ENCODE measurements at places on chromosomes 3 and 15.

DNA sequence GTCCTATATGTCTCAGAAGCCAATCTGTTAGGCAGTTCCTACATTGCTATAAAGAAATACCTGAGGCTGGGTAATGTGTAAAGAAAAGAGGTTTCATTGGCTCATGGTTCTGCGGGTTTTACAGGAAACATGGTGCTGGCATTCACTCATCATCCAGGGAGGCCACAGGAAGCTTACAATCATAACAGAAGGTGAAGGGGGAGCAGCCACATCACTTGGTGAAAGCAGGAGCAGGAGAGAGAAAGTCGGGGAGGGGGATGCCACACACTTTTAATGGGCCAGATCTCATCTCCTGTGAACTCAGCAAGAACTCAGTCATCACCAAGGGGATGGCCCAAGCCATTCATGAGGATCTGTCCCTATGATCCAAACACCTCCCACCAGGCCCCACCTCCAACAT lies 9.1 kb downstream of the SLC49A4 start:
- DNase-seq = no peak

DNA sequence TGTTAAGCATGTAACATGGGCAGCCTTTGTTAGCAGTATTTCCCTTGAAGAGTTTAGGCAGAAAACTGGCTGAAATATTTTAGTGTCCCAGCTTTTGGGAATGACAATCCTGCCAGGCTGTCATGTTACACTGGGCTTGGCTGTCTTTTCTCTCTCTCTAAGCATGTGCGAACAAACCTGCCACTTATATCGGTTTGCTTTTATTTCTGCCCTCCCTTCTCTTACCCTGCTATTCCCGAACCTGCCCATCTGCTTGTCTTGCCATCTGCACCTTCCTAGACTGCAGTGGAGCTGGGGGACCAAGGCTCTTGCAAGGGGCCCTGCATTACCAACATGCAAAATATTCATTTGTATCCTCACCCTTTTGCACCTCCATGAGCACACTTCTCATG lies 339.6 kb downstream of the EPHB1 start:
- DNase-seq = no peak

DNA sequence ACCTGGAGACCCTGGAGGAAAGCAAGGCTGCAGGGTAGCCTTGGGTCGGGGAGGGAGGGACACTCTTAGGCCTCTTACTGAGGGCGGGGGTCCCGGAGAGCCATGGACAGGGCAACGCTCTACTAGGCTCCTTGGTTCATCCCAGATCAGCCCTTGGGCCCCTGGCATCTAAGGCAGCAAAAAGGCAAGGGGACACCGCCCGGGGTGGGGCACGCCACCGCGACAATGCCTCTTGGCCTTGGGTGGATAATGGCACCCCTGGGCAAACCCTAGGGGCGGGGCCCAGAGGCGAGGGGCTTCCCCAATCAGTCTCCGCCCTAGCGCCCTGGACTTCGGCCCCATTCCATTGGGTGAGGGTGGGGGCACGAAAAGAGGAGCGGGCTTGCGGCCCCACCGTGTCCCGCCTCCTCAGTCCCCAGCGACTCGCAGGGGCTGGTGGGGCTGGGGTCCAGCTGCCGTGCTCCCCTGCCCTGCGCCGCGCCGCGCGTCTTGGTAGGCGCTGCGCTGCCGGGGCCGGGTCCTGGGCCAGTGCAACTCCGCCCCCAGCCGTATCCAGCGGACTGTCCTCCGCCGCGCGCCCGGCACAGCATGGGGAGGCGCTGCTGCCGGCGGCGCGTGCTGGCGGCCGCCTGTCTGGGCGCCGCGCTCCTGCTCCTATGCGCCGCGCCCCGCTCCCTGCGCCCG lies at the start of gene CHST13:
Gene CHST13, plus strand, starts transcription at position 411 of the 684 bp plus-strand sequence. Its CDS starts 178 bp downstream, at position 589.
- DNase-seq = no peak

- DNase-seq = no peak
Measured at GRCh38 chr3:11624704-11625375, 18.9 kb downstream of the VGLL4 start.

DNA sequence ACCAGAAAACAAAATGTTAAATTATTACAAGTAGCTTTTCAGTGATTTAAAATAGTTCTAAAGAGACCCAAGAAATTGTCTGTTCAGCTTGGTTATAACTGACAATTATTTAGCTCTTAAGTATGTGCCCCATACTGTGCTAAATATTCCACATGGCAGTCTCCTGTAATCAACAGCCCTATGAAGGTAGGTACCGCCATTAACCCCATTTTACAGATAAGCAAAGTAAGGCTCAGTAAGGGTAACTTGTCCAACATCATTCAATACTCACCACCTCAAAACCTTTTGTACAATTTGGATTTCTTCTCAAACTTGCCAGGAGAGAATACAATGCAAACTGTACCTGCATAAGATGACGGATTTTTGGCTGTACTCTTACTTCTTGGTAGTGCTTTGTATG lies 33.9 kb downstream of the ADPGK start:
- no peak for DNase-seq

DNA sequence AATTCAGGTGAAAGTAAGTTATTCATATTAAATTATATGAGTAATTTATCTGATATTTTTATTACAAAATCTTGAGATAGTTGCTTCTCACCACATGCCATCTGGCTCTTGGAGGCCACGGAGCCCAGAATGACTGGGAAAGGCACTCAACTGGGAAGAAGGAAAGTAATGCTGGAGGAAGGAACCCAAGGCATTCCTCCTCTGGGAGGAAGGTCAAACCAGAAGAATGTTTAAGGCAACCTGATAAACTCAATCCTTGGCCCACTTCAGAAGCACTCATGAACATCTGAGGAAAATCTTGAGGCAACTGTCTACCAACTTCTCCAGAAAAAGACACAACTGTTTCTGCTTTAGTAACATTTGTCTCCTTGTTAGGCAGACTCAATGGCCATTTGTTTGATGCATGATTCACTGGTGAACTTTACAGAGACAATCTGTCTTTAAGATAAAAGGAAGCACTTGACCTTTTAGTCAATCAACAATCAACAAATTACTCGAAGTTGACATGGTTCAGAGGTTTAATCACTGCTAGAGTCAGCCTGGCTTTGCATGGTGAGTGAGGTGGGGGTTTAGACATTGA lies 261.4 kb upstream of the MME start:
- no peak for DNase-seq

DNA sequence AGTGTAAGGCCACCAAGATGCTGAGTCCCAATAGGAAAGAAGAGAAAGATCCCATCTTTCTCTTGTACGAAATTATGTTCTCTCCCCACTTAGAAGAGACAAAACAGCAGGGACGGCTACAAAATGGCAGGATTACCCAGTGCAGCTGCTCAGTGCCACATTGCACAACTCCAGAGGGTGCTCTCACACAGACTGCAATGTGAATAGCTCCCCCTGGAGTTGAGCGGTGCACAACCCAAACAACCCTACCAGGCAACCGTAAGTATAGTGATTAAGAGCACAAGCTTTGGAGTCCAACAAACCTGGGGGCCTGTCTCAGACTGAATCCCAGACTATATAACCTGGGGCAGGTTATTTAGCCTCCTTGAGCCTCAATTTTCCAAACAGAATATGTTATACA lies 3.1 kb upstream of the BHLHE40 start:
- peak; percentile 76 for DNase-seq

DNA sequence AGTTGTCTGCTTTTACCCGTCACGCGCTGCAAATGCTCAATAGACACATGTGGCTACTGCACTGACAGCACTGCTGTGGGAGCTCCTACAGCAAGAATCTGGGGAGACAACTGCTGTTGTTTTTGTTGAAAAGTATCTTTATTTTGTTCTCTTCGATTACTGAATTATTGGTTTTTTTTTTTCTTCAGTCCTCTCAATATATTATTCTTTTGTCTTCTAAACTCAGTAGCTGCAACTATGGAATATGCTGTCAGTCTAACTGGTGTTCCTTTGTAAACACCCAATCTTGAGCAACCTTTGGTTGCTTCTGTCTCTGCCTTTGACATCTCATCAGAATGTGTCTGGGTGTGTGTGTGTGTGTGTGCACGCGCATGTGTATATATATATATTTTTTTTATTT lies 12.6 kb downstream of the DCP1A start:
- DNase-seq = no peak

DNA sequence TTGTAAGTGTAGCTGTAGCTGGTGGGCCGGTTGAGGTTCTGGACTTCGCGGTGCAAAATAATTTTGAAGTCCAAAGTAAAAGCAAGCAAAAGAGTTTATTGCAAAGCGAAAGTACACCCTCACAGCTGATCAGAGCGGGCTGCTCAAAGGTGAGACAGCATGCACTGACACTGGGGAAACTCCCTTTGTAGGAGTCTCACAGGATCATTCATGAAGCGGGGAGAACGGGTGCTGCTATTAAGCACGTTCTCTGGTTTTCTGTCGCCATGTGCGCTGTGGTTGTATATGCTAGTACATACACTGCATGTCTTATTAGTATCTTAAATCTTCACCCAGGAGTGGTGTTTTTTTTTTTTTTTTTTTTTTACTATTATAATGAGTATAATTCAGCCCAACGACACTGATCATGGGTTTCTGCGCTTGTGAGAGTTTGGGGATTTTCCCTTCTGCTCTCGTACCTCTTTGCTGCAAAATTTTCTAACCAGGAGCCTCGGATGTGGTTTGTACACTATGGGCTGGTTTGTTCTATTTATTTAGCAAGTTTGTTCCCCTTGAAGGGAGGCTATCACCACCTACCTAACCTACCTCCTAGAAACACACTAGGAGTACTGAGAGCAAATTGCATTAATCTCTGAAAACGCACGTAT lies 1.4 kb upstream of the AP4E1 start:
- DNase-seq = peak; percentile 82

- no peak for DNase-seq
Measured at GRCh38 chr15:55590788-55591187, 2.6 kb upstream of the PYGO1 start.

- DNase-seq = no peak
Measured at GRCh38 chr3:195800240-195800639, 11.5 kb downstream of the MUC4 start.

DNA sequence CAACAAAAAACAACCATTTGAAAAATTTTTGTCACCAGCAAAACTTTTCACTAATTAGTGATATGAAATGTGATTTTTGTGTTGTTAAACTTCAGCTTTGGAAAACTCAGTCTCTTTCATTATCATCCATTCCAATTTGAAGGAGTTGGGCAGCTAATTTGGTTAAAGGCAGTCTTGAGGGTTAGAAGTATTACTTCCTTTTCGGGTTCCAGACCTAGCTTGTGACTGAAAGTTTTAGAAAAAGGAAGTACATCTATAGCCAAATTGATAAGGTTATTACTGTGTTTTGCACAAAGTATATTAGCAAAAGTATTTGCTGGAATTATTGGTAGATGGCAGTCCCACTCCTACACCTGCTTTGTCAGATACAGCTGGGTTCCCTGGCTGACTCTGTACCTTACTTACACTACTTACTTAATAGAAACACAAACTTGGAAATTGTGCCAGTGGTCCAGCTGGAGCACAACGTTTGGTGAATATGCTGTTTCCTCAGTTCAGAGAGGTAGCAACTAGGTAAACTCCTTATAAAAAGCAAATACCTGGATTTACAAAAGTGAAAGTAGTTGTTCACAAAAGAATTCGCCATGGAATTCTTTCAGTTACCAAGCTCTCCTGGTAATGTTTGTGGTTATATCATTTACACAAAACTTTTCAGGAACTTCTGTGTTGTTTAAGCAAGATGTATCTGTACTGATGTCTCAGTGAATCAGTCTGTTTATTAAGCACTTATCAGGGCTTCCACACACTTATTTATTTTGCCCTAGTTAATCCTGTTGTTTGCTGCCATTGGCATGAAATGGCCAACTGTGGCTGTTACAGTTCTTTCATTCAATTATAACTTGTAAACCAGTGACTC lies 31.6 kb downstream of the TIPARP start:
- no peak for DNase-seq

- DNase-seq = no peak
Measured at GRCh38 chr15:85500060-85500708, 119.8 kb downstream of the AKAP13 start.

- no peak for DNase-seq
Measured at GRCh38 chr3:102179326-102180177, 255.3 kb upstream of the ZPLD1 start.

GRCh38 chr3:10319251-10319650 lies 1.7 kb downstream of the SEC13 start:
- no peak for DNase-seq

DNA sequence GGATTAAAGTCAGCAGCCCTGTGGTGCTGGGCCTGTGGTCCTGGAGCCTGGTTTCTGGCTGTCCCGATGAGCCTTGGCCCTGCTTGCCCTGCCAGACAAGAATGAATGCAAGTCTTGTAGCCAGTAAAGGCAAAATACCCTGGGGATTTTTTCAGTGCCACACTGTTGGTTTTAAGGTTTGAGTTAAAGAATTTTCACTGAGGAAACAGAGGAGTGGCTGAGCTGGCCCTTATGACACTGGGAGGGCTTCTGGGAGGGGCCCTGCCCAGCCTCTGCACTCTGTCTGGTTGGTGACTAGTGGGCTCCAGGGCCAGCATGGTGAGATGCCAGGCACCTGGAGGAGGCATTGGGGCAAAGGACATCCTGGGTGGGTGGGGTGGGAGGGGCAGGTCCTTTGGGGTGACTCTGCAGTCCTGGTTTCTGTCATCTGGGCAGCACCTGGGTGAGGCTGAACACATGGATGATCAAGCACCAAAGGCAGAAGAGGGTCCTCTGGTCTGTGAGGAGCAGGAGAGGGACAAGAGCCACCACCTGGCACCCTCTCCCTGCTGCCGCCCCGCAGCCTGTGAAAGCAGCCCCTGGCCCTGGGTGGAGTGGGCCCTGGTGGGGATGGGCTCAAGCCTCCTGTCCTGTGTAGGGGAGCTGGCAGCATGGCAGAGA lies 12.5 kb upstream of the PLA2G4E start:
- no peak for DNase-seq

DNA sequence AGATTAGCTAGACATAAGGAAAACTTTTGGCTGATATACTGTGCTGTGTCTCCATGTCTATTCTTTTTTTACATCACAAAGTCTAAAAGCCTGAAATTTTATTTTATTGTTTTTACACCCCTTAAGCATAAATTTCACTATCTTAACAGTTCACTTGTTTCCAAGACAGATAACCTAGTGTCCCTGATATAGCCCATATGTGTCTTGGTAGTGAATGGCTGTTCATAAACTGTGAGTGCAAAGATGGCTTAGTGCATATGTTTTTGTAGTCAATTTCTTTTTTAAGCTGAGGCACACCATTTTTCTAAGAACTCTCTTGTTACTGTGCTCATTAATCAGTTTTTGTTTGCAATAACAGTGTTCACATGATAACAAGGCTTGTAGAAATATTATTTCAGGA lies 381.1 kb downstream of the OXSM start:
- DNase-seq = no peak

- peak; percentile 80 for DNase-seq
Measured at GRCh38 chr3:150227839-150228238, 180.3 kb upstream of the TSC22D2 start.

- DNase-seq = peak; percentile 93
Measured at GRCh38 chr3:194671900-194672808, at the start of gene LSG1. Gene LSG1, minus strand, starts transcription at chr3:194672191. Its CDS starts 29 bp downstream, at chr3:194672162.

DNA sequence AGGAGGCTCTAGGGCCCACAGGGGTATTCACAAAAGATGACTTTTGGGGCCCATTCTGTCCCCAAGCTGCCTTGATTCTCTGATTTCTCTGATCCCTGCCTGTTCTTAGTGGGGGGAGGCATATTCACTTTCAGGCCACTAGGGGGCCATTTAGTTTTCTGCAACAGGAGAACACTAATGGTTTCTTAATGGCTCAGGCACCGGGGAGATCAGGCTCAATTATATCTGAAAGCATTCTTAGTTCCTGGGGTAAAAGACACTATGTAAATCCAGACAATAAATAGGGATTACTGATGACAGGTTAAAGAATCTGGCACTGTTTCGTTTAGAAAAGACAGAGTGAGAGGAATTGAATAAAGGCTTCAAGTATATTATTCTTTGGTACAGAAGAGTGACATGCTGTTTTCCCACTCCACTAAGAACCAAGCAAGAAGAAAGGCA lies 2.5 kb upstream of the INAFM2 start:
- DNase-seq = peak; percentile 60

GRCh38 chr3:99865321-99865720 lies 47.7 kb downstream of the CMSS1 start:
- DNase-seq = no peak
